Activated naive CD4-positive, alpha-beta T cell treated with Interleukin-2 at 50 U/mL for 16 hours (primary cell): ENCODE measurements at places on chromosomes 11 and 22.

- DNase-seq, result no peak
Observed at GRCh38 chr22:39997939-39998726, 3.4 kb downstream of the FAM83F start.

DNA sequence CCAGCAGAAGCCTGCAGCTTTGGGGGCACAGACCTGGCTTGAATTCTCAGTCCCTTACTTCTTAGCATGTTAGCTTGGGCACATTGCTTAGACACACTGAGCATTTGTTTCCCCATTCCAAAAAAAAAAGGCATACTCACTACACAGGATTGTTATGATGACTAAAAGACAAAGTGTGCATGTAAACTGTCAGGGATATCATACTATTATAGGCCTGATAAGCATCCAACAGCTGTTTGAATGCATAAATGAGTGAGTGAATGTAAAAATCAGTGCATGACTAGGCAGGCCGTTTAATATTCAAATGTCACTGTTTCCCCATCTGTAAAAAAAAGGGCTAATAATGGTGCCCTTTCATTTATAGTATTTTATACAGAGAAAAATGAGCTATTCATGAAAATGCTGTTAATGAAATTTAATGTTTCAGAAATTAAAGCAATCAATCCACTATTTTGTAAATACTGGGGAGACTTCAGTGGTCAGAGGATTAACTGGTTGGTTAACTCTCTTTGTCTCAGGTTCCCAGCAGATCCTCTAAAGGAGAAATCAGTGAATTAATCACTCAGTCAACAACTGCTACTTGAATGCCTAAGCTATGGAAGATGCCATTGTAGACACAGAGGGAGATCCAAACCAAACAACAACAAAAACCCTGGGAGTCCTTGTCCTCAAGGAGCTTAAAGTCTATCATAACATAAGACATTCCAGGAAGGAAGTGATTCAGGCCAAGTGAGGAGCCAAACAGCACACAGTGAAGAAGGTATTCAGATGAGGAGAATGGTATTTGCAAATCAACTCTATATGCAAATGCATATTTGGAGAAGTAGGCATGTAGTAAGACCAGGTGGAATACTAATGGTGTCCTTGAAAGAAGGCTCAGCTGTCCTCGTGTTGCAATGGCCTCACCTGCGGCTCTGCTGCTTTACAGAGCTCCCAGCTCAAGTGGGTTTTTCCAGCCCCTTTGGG lies 26.8 kb downstream of the BARX2 start:
- no peak for DNase-seq

DNA sequence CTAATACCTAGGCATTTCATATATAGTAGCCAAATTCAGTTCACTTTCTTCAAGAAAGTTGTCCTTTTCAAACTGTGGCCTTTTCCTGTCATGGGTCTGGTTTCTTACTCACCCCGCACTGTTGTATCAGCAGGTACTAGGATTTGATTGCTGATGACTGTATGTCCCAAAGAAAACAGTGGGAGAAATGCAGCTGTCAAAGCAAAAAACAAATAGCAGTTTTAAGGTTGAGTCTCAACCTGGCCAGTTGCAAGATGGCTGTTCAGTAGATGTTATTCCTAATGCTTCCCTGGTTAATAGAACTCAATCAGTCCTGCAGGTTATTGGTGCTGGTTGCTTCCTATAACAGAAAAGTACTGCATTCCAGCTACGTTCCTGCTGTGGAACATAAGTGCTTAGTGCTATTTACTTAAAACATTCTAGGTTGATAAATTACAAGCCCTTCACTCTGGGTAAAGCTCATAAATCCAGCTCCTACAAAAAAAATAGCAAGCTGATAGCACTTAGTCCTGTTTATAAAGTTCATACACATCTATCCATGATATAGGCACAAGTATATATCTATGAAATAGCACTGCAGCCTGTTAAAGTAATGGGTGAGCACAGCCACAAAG lies 26.6 kb downstream of the NF2 start:
- DNase-seq, result no peak

GRCh38 chr11:1913271-1914060 lies 6.0 kb upstream of the TNNT3 start:
- no peak for DNase-seq
